Left forelimb (tissue), 1 donor: ENCODE measurements at places on chromosomes 6 and 20.

GRCh38 chr20:16528078-16528477 is 45.2 kb downstream of the KIF16B start:
- DNase-seq, result no peak

- DNase-seq, result no peak
Measured at GRCh38 chr6:157912326-157912725, 69.3 kb upstream of the SYNJ2 start.

- DNase-seq, result no peak
Measured at GRCh38 chr6:149112976-149113375, 204.5 kb upstream of the TAB2 start.

DNA sequence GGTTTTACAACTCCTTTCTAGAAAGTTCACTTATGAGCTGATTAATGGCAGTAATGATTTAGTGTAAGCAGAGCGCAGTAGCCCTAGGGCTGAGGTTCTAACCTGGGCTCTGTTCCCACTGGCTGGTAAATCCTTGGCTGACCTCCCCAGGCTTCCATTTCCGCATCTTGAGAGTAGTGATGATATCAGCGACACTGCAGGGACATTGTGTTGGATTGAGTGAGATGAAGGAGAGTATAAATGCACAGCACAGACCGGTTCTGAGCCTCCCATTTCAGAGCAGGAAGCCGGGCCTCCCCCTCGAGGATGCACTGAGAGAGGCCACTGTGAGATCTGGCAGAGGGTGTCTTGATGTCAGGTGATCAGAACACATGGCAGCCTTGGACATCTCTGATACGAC is 477.2 kb upstream of the SULF2 start:
- peak; percentile 59 for DNase-seq

- DNase-seq, result no peak
Measured at GRCh38 chr6:12371151-12371550, 81.0 kb downstream of the EDN1 start.

- DNase-seq, result no peak
Measured at GRCh38 chr6:152300517-152300916, 336.6 kb downstream of the SYNE1 start.

DNA sequence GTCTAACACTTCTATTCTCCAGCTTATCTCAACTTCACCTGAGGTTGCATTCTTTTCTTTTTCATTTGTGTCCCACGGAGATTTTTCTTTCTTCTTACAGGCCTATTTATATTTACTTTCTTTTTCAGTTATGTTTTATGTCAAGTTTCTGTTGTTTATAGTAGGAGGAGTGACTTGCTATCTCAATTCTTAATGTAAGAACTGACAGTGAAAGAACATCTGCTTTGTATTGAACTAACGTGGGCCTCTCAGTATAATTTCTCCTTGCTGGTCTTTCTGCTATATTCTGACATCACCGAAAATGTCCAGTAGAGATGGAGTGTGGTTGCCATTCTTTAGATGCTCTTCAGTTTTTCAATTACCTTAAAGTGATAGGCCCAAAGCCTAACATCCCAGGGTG is 521.7 kb downstream of the EPM2A start:
- DNase-seq, result no peak

- DNase-seq, result no peak
Measured at GRCh38 chr6:156282087-156282486, 495.1 kb upstream of the ARID1B start.

DNA sequence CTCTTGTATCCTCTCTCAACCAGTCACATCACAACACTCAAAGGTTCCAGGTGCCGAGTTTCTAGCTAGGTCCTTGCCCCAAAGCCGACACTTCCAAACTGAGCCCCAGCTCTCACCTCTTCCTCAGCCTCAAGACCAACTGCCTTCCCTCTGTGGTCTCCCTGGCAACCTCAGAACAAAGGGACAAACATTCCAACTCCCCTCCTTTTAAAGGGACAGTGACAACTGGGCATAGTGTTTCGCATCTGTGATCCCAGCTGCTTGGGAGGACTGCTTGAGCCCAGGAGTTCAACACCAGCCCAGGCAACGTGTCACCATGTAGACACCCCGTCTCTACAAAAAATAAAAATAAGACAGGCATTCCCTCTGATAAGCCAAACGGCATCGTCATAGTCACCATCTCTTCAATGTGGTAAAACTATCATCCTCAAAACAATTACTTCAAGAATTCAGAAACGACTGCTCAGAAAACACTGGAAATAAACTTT is 11.3 kb downstream of the DIDO1 start:
- DNase-seq, result no peak

DNA sequence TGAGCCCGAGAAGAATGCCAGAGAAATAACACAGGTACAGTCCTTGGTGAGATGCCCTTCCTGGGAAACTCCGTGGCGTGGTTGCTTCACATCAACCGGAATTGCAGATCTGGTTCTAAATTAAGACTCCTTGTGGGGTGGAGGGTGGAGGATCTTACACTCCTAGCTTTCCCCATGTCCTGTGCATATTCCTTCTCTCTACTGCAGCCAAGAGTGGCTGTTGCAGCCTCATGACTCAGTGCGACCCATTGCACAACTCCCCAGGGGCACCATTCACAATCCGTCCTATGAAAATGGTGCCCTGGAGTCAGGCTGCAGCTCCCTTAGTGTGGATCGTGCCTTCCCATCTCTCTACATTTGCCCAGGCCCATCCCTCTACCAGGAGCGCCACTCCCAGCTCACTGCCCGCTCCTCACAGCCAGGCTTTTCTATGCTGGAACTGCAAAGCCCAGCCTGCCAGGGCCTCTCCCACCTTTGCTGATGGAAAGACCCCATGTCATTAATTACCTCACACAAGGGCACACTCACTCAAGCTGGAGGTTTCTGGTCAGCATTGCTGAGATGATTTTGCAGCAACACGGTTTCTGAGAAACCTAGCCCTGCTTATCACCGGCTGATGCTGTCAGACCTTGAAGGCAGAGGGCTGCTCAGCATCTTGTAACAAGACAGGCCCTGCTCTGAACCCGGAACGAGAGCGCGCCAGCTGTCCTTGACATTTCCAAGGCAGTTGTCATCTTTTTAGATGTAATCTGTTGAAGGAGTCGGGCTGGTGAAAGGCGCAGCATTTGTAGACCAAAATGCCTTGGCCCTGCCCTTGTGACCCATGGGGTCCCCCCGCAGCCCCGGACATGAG is 39.7 kb downstream of the SIRPA start:
- DNase-seq, result no peak

- DNase-seq, result no peak
Measured at GRCh38 chr20:4272225-4272624, 256.9 kb upstream of the RNF24 start.

GRCh38 chr6:69284176-69284730 is 512.6 kb downstream of the LMBRD1 start:
- DNase-seq, result no peak

DNA sequence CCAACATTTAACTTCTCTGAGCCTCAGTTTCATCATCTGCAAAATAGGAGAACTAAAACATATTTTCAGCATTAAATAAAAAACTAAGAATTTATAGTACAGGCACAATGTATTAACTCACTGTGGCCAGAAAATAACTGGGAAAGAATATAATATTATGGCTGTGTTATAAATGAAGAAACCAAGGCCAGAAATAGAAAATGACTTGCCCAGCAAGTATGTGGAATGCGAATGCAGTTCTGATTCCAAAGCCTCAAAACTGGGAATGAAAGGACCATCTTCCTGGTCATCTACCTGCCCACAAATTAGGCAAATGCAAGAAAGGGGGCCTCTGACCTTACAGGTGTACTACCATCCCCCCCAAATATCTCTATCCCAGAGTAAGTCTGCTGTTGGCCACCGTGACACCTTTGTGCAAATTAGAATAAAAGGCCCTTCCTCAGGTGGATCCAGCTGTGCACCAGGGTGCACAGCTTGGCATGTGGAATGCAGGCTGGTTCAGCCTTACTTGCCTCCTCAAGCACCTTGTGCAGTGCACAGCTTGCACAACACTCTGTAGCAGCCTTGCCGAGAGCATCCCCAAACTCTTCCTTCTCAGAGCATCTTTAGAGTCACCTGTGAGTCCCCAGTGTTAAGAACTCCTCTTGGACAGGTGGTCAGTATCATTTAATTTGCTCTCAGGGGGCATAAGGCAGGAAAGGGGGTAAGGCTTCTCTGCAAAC is 4.4 kb downstream of the SLC13A3 start:
- no peak for DNase-seq

DNA sequence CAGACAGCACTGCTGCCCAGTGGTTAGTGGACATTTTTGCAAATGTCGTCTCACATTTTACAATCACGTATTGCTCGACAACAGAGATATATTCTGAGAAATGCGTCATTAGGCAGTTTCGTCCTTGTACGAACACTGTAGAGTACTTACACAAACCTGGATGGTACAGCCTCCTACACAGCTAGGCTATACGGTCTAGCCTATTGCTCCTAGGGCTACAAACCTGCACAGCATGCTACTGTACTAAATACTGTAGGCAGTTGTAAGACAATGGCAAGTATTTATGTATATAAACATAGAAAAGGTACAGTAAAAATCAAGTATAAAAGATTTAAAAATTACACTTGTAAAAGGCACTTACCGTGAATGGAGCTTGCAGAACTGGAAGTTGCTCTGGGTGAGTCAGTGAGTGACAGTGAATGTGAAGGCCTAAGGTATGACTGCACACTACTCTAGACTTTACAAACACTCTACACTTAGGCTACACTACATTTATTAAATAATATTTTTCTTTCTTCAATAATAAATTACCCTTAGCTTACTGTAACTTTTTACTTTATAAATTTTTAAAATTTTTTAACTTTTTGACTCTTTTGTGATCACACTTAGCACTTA is 43.1 kb downstream of the ALDH5A1 start:
- DNase-seq, result no peak

GRCh38 chr6:34236443-34237315 is at the start of gene HMGA1:
HMGA1 (plus strand) TSS chr6:34236873; CDS start chr6:34240781, 3,908 bp downstream.
- DNase-seq, result peak; percentile 86
